ENCODE measurements at places on chromosomes 6 and 20.

DNA sequence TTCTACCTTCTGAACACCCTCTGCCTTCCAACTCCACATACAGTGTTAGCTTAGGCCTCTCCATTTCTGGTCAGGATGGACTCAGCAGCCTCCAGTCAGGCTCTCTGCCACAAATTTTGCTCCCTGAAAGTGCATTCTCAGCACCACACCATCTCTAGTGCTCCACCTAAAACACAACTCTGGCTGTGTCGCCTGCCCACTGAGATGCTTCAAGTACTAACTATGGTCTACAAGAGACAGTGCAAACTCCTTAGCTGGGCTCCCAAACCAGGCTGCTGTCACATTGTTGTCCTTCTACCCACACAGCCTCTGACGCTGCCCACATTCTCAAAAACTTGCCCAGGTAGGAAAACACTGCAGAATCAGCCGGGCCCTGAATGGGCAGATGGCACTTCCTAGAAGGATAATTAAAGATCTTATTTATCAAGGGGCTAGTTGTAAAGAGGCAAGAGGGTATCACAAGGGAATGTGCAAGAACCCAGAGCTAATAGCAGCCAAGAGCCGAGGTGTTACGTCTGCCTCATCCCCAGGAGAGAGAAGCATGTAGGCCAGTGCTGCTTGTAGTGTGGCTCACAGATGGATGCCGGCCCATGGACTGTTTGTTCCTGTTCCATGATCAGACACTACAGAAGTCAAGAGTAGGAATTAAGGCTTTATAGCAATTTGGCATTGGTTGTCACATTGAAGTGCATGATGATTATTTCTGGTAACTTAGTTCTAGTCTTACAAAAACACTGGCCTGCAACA, 189.7 kb downstream of the LRFN2 start:
- DNase-seq, result no peak

DNA sequence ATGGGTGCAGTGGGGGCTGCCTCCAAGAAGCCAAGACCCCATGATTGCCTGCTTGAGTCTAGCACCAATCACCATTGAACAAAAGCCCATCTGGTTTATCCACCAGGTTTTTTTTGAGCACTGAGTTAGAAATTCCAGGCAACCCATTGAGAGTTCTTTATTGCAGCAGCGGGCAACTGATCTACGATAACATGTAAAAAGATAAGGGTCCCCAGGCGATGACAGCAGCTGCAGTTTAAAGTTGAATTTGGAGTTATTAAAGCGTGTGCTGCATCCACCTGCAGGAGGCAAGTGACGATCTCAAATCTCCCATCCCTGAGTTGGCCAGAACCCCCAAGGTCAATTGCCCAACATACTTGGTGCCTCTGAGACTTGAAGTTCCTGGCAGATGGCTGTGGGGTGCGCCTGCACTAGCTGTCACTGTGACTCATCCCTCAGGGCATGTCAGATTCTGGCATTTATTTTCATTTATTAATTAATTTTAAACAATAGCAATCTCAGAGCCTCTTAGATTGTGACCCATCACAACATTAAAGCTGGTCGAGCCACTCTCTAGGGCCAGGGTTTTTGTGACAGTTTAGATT, 290.4 kb upstream of the SULF2 start:
- DNase-seq, result no peak

GRCh38 chr20:8842525-8842924, 226.4 kb upstream of the PLCB4 start:
- no peak for DNase-seq

DNA sequence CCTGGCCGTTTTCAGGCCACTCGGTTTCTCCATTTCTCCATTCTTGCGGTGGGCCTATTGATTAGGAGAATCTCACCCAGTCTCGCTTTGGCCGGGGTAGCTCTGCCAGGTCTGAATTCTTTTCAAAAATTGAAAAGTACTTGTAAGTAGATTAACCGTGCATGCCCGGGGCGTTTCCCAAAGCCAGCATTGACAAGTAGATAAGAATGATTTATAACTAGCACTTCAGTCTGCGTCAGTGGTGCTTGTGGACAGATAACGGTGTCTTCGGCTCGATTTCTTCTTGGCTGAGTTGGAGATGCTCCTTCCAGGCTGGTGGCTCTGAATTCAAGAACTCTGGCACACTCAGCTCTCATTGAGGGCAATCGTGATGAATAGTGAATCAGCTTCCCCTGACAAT, 29.0 kb downstream of the SLC24A3 start:
- no peak for DNase-seq

GRCh38 chr20:2217857-2218539, 77.8 kb upstream of the TGM3 start:
- no peak for DNase-seq

GRCh38 chr6:154170106-154170505, 131.1 kb downstream of the OPRM1 start:
- no peak for DNase-seq

- DNase-seq, result no peak
These were observed 317.2 kb upstream of the CDYL start for GRCh38 chr6:4459032-4459431.

GRCh38 chr6:111921103-111921502, 47.9 kb upstream of the FYN start:
- DNase-seq, result no peak

GRCh38 chr6:156735751-156736150, 41.4 kb upstream of the ARID1B start:
- DNase-seq, result no peak

- no peak for DNase-seq
These were observed 105.4 kb downstream of the NOL4L start for GRCh38 chr20:32479697-32480171.

DNA sequence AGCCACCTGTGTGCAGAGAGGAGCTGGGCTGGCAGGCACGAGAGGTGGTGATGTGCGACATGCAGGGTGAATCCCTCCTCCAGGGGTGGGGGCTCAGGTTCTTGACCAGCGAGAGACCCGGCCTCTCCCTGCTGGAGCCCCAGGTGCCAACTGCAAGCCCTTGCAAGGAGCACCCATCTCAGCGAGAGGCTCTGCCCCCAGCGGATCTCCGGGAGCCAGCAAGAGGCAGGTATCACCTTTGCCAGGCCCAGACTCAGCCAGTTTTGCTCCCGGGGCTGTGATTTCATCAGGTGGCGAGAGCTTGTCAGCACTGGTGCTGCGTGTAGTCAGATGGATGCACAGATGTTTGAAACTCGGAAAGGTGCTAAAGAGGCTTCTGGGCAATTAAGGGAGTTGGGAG, 87.7 kb downstream of the TFAP2C start:
- no peak for DNase-seq

- DNase-seq, result no peak
These were observed 2.3 kb downstream of the DST start for GRCh38 chr6:56640374-56640773.

DNA sequence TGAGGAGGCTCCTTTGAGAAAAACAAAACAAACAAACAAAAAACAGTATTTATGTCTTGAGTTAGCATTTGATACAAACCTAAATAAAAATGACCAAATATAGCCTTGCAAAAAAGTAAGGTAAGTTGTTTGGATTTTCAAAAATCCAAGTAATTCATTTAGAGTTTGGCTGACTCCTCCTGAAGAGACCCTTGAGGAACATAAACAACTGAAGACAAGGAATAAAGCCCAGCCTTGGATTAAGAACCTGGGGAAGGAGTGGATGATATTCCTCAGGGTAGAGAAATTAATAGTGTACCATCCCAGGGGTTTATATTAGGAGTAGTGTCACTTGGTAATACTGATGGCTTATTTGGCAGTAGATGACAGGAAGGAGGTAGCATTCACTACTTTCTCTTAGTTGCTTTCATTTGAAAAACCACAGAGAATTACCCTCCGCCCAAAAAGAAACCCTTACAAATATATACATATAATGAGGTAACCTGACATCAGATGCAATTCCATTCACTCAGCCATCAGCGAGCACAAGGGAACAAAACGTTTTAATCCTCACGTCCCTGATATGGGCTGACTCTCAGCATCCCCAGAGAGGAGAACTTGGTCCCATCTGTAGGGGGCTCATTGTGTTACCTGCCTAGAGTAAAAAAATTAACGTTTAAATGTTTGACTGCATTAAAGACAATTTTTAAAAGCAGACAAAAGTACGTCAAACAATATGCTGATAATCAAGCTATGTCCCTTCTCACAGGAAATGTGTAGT, 57.0 kb downstream of the SOBP start:
- no peak for DNase-seq

- no peak for DNase-seq
These were observed 71.5 kb downstream of the BTBD3 start for GRCh38 chr20:11989018-11989771.

Data from T-helper 9 cell (primary cell).